ENCODE measurements at places on chromosomes 6 and 20.

- no peak for DNase-seq
Measured at GRCh38 chr20:48292806-48293205, 507.5 kb upstream of the SULF2 start.

DNA sequence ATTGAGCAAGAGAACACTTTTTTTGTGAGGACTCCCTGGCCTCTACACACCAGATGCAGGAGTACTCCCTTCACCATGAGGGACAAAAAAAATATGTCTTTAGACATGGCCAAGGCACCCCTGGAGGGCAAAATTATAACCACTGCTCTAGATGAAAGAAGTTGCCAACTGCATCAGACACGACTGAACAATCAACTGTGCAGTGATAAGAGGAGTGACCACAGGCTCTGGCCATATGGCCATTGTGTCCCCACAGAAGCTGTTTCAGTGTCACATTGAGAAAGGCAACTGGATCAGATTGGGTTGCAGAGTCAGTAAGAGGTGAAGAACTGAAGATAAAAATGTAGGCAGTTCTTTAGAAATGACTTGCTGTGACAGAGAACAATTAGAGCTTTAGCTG, 85.7 kb downstream of the C6orf118 start:
- no peak for DNase-seq

DNA sequence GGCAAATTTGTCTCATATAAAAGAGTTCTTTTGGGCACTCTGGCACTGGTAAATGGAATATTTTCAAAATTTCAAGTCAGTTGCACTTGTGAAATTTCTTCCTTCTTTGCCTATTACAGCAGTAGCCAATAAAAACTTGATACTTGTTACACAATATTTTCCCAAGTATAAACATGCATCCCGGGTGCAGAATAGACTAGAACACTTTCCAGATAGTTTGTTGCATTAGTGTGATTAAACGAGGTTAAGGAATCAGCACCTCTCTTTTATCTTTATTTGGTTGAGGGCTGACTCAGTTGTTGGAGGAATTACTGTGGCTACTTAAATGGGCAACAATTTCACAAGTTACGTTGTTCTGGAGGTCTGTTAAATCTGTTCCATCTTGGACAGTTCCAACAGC, 467.5 kb downstream of the CDKAL1 start:
- no peak for DNase-seq

GRCh38 chr20:8076306-8077136, 55.5 kb upstream of the PLCB1 start:
- DNase-seq: no peak

GRCh38 chr6:133630651-133631050, 258.3 kb upstream of the TCF21 start:
- no peak for DNase-seq

GRCh38 chr6:143167224-143167623, 106.5 kb downstream of the AIG1 start:
- DNase-seq: no peak

DNA sequence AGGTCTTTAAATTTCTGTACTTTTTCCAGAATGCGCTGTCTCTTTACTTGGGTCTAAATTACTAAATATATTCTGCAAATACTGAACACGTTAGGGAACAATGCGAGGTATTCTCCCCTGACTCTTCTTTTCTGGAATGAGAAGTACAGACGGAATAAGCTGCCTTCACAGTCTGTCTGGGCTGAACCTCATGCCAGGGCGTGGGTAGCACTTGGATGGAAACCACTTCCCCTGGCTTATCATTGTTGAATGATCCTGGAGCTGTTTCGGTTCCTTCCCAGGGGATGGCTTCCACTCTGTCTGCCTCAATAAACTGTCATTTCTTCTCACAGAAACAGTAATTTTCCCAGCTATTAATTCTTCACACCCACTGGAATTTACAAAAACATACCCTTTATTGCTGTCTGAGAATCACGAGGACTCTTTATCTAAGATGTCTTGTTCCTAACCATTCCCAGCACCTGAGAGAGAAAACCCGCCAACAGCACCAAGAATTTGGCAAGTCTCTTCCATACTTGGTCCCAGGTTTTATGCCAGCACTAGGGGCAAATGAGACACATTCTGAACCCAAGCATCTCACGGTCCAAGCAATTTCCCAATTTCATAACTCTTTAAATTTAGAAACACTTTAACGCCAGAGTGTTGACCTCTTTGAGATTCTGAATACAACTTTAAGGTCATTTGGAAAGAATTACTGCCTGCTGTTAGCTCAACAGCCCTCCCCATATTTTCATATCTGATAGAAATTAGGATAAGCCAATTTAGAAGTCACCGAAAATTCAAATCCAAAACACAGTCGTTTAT, 43.2 kb upstream of the ADGRF5 start:
- no peak for DNase-seq

- no peak for DNase-seq
Measured at GRCh38 chr6:103895136-103895535, 964.6 kb downstream of the HACE1 start.

- DNase-seq: no peak
Measured at GRCh38 chr6:143164565-143165105, 103.9 kb downstream of the AIG1 start.

DNA sequence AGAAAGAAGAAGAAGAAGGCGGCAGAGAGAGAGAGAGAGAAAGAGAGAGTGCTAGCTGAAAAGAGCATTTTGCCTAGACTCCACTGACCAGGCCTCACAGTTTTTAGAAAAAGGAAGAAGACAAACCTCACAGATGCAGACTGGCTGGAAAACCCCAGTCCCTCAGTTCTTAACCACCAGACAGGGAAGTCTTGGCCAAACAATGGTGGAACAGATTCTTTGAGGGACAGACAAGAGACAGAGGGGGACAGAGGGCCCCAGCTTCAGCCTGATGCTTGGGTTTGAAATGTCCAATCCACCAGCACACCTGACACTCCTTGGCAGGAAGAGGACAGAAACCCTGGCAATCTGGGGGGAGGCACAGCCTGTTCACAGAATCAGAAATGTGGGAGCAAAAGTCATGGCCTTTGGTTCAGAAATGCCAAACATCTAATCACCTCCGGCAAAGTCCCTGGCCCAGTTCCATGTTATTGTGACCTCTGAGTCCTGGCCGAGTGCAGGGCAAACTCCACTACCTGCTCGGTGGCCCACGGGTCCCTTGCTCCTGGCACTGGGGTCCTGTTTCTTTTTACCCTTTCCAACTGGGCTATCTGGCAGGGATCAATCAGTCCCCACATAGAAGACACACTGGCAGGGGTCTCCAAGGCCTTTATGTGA, 235.2 kb downstream of the LY86 start:
- no peak for DNase-seq

GRCh38 chr6:150417899-150418826, 49.4 kb downstream of the IYD start:
- peak; percentile 76 for DNase-seq

DNA sequence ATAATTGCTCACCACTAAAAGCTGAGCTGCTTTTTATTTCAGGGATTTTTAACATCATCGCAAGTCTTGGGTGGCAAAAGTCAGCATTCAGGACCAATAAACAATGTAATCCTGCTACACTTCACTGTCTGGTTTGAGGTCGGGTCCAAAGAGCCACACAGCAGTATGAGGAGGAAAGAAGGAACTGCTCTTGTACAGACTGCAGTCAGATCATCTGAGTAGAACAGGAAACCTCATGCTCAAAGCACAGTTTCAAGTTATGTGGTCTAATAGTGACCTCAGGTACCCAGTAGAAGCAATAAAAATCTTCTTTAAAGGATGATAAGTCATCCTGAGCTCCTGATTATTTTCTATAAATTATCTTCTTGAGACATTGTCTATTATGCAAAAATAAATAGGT, 211.4 kb downstream of the FUT9 start:
- DNase-seq: no peak

- no peak for DNase-seq
Measured at GRCh38 chr6:131976545-131977061, 25.4 kb upstream of the CCN2 start.

DNA sequence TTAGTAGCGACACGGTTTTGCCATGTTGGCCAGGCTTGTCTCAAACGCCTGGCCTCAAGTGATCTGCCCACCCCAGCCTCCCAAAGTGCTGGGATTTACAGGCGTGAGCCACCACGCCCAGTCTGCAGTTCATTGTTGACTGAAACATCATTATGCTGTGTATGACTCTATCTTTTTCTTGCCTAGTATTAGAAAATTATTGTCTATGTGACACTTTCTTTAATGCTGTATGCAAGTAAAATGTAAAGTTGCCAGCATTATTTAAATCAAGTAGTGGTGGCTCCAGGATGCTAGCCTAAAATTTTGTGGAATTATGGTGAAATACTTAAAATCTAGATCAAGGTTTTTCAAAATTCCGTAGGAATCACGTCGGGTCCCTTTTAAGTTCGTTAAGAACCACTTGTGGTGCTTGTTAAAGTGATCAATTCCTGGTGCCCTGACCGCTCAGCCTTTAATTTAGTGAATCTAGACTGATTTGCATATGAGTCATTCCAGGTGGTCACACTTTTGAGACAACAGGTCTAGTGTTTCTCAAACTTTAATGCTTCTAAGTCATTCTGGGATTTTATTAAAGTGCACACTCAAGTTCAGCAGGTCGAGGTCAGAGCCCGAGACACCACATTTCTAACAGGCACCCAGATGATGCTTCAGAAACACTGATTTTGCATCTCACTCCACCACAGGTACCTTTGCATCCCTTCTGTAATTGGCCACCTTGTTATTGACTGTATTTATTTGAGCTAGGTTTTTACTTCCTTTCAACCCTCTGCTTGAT, 132.6 kb upstream of the MTHFD1L start:
- DNase-seq: no peak

- no peak for DNase-seq
Measured at GRCh38 chr20:40532103-40532502, 156.9 kb downstream of the MAFB start.

GRCh38 chr6:364609-365540, 26.7 kb upstream of the IRF4 start:
- DNase-seq: no peak

All from NCI-H526 (cell line).